ENCODE measurements at places on chromosomes 7 and 10.
A peak's percentile ranks its signal among the peaks of the same experiment; 100 is the strongest.

- DNase-seq: no peak
Observed at GRCh38 chr10:98321186-98321780, 53.3 kb upstream of the LOXL4 start.

GRCh38 chr7:135980665-135981180 lies 3.6 kb upstream of the MTPN start:
- DNase-seq: no peak

- DNase-seq: no peak
Observed at GRCh38 chr10:103665162-103665889, 171.8 kb downstream of the NEURL1 start.

DNA sequence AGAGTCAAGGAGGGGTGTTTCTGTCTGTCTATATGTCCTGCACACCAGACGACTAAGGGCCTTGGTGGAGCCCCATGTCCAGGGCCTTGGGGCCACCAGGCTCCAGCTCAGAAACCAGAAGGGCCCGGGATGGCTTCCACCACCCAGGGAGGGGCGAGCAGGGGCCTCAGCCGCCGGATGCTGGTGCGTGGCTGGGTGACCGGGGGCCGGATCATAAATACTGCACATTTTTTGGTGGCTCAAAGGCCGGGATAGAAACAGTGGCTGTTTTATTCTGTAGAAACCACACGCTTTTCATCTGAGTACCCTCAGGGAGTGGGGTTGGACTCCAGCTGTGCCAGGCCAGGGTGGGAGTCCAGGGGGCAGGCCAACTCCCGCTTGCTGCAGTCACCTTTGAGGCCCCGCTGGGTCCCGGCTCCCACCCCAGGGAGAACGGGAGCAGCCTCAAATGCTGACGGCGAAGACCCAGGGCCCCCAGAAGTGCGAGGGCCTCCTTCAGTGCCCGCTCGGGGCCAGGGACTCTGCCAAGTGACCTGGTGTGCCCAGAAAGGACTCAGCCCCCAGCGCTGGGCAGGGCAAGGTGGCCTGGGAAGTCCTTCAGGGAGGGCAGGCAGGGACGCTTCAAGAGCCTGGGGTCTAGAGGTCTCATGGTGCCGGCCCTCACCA lies 28.2 kb downstream of the PDGFA start:
- DNase-seq: no peak

DNA sequence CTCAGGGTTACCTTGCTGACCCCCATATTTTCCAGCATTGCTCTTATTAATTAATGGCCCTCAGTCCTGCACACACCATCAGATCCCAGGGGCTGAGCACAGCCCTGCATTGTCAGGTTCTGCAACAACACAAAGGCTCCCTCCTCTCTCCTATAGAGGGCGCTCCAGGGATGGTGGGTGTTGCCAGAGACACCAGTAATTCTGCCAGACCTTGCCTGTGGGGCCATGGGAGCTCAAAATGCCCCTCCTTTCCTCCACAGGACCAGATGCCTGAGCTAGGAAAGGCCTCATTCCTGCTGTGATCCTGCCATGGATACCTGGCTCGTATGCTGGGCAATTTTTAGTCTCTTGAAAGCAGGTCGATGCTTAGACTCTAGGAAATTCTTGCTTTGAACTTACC lies 42.8 kb upstream of the PRSS58 start:
- DNase-seq: no peak

- DNase-seq: no peak
Observed at GRCh38 chr7:36724996-36725395, 702 bp upstream of the AOAH start.

GRCh38 chr10:5632446-5632845 lies 33.9 kb downstream of the ASB13 start:
- DNase-seq: no peak

DNA sequence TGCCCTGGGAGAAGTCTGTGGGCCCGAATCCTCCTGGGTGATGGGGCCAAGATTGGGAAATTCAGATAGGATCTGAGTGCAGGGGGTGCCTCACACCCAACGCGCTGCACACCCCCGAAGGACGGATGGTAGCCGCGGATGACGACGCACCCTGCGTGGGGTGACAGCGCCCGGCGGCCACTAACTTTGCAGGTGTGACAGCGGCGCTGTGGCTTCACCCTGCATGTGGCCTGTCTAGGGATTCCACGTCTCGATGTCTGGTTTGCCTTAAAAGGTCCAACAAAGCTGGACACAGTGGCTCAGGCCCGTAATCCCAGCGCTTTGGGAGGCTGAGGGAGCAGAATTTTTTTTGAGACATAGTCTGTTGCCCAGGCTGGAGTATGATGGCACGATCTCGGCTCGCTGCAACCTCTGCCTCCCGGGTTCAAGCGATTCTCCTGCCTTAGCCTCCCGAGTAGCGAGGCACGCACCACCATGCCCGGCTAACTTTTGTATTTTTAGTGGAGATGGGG lies 18.6 kb downstream of the ADAP1 start:
- DNase-seq: no peak

DNA sequence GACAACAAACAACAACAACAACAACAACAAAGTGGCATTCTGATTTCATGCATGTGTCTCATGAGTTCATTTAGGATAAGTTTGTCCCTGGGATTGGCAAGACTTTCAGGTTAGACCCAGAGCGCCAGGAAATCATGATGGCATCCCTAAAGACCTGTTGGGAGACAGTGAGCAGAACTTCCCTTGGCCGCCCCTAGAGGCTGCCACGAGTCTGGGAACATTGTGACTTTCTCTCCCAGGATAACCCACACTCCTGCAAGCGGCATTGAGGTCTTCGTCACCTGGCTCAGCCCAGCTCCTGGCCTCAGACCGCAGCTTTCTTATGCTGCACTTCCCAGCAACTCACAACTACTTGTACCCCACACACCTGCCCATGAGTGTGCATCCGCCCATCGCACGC lies 80.5 kb upstream of the RNF32 start:
- no peak for DNase-seq

- DNase-seq: no peak
Observed at GRCh38 chr10:125204400-125204799, 44.0 kb upstream of the CTBP2 start.

GRCh38 chr10:114258274-114258840 lies 19.3 kb downstream of the VWA2 start:
- DNase-seq: no peak

DNA sequence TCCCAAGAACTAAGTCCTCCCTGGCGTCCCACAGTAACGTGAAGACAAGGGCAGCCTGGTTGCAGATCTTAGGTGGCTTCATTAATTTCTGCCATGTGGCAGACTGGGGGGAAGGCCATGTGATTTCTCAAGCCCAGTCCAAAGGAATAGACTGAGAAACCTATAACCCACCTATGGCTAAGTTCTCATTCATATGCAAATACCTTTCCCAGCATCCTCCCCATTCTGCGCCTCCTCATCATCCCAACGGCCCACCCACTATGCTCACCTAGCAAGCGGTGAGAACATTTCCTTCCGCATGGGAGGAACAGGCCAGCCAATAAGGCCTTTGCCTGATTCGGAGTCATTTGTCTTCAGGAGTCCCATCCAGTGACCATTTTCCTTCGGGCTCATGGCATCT lies 8.2 kb upstream of the CLEC2L start:
- DNase-seq: no peak

- no peak for DNase-seq
Observed at GRCh38 chr10:131785121-131785460, 115.7 kb upstream of the PPP2R2D start.

DNA sequence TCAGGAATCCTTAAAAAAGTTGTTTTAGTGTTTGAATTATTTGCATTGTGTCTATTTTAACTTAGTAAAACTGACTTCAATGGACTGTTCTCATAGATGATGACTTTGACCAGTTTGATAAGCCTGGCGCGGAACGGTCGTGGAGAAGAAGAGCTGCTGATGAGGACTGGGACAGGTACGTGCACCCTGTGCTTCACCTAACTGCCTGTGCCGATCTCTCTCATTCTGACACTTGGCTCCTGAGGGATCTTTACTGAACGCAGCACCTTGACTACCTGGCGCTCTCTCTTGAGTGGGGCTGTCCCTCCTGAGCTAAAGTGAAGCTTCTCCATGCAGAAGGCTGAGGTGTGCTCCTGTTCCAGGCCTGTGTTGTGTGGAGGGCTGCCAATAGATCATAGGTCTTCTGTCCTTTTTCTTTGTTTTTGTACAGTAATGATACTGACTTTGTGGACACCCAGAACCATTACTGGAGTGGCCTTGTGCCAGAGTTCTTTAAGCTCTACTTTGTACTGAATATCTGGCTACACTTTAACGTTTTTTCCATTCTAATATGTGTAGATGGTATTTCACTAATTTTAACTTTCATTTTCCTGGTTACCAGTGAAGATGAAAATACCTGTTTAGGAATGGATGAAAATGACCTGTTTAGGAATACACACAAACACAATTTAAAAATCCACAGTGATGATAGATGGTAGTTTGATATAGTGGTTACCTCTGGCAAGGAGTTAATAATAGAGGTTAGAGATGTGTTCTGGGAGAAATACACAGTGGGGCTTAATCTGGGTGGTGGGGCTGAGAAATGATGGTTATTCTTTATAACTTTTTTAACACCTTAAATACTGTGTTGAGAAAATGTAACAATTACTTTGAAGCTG lies 20.9 kb downstream of the RBM33 start:
- no peak for DNase-seq

GRCh38 chr10:15237351-15237750 lies 68.9 kb upstream of the NMT2 start:
- no peak for DNase-seq

- peak; percentile 40 for DNase-seq
Observed at GRCh38 chr7:34156336-34156735, 251.0 kb downstream of the BMPER start.

GRCh38 chr10:65365878-65366277 lies 1560.0 kb upstream of the LRRTM3 start:
- no peak for DNase-seq

GRCh38 chr10:100561005-100561404 lies 25.3 kb downstream of the HIF1AN start:
- no peak for DNase-seq

DNA sequence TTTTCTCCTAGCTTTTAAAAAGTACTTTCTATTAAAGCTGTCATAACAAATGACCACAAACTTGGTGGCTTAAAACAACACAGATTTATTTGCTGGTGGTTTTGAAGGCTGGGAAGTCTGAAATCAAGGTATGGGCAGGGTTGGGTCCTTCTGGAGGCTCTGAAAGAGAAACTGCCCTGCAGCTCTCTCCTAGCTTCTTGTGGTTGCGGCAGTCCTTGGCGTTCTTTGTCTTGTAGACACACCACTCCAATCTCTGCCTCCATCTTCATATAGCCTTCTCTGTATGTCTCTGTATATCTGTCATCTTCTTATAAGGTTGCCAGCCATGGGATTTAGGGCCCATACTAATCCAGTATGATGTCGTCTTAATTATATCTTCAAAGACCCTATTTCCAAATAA lies 79.4 kb upstream of the PRR15 start:
- no peak for DNase-seq

DNA sequence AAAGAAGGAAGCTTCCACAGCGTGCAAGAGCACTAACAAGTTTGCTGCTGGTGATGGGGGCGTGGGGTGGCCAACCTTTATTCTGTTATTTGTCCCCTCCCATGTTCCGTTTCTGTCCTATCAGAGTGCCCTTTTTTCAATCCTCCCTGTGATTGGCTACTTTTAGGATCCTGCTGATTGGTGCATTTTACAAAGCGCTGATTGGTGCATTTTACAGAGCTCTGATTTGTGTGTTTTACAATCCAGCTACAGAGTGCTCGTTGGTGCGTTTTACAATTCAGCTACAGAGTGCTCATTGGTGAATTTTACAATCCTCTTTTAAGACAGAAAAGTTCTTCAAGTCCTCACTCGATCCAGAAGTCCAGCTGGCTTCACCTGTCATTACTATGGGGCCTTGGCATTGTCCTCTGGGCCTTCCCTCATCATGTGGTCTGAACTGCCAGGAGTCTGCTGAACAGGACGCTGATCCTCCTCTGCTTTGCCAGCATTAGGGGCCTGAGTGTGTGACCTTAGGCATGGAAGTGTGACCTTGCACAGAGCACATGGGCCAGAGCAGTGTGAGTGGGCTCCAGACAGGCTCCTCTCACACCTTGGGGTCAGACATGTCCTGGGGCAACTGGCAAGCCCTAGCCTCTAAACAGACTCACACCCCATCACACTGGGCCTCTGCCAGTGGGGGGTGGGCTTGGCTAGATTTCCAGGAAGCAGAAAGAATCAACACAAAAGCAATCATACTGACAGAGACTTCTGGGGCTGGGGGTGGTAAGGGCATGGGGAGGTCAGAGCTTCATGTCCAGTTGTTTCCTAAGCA lies 167.4 kb downstream of the PTPN20 start:
- DNase-seq: no peak

DNA sequence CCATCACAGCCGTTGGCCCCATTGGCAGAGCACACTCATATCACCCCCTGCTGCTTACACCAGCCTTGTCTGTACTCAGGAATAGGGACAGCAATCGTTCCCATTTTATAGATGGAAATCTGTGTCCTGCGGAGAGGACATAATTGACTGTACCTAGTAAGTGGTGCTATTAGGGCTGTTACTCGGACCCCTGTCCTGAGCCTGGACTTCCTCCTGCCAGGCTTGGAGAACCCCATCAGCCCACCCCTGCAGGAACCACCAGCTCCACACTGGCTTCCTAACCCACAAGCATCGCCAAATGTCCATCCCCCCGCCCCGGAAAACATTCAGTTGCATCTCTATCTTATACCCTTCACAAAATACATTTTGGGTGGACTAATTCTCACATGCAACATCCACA lies 139.8 kb upstream of the RET start:
- DNase-seq: no peak

DNA sequence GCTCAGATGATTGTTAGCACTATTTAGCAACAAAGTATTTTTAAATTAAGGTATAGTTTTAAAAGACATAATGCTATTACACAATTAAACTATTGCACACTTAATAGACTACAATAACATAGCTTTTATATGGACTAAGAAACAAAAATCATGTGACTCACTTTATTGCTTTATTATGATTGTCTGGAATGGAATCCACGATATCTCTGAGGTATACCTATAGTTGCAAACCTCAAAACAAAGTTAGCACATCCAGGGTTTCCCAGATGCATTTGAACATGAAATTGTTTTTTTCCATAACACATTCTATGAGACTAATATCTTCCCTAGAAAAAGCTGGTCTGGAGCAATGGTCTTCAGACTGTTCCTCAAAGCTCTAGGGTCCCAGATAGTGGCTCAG lies 18.3 kb upstream of the RPEL1 start:
- no peak for DNase-seq

DNA sequence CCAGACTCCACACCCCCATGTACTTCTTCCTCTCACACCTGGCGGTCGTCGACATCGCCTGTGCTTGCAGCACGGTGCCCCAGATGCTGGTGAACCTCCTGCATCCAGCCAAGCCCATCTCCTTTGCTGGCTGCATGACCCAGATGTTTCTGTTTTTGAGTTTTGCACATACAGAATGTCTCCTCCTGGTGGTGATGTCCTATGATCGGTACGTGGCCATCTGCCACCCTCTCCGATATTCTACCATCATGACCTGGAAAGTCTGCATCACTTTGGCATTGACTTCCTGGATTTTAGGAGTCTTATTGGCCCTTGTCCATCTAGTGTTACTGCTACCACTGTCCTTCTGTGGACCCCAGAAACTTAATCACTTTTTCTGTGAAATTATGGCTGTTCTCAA lies 4.8 kb downstream of the OR2A25 start:
- no peak for DNase-seq

- DNase-seq: no peak
Observed at GRCh38 chr10:71522442-71523144, 125.9 kb downstream of the CDH23 start.

GRCh38 chr10:48894911-48895802 lies 44.5 kb downstream of the LRRC18 start:
- no peak for DNase-seq

GRCh38 chr10:6218692-6219493 lies 16.2 kb downstream of the PFKFB3 start:
- no peak for DNase-seq
